Stimulated activated memory B cell treated with anti-CD40 and anti-IgM and Interleukin-4, amounts not matched to agents 10 μg/mL and 1 μg/mL and 100 μg/mL, for 72 hours (primary cell): ENCODE measurements at places on chromosomes 1 and 21.

DNA sequence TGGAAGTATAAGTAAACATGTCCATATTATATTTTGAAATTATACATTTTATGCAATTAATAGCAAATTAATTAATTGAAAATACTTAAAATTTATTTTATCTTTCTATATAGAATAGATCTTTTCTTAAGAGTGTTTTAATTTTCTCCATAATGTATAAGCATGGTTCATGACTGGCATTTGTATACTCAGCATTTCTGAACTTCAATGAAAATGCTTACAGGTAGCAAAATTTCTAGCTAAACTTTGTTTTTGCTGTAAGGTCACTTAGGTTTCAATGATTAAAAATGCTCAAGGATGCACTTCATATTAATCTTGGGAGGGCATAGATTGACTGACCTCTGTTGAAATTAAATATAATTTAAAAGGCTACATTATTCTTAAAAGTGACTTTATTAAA is 1108.1 kb downstream of the BRINP3 start:
- no peak for ATAC-seq

GRCh38 chr1:61322769-61323168 is 240.4 kb downstream of the NFIA start:
- no peak for ATAC-seq

GRCh38 chr1:96358057-96358456 is 363.5 kb upstream of the PTBP2 start:
- ATAC-seq: no peak

- no peak for ATAC-seq
Measured at GRCh38 chr21:42621819-42622177, 31.6 kb upstream of the PDE9A start.

- ATAC-seq: no peak
Measured at GRCh38 chr1:62590970-62591368, 6.4 kb upstream of the ANGPTL3 start.

DNA sequence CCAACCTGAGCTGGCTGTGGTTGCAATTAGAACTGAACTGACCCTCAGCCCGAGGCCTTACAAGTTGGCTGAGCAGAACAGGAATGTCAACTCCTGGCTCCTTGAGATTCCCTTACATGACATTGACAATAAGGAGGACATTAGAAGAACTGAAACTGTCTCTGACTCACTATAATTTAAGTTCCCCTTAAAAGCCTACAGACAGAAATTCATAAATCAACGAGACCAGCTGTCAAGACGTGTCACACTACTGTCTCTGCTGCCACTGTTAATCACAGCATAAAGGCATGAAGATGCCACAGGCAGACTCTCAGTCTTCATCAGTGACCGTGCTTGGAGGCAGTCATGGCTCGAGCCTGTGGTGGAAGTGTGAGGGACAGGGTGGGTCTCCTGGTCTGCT is 168.8 kb downstream of the GABPA start:
- peak; percentile 92 for ATAC-seq

DNA sequence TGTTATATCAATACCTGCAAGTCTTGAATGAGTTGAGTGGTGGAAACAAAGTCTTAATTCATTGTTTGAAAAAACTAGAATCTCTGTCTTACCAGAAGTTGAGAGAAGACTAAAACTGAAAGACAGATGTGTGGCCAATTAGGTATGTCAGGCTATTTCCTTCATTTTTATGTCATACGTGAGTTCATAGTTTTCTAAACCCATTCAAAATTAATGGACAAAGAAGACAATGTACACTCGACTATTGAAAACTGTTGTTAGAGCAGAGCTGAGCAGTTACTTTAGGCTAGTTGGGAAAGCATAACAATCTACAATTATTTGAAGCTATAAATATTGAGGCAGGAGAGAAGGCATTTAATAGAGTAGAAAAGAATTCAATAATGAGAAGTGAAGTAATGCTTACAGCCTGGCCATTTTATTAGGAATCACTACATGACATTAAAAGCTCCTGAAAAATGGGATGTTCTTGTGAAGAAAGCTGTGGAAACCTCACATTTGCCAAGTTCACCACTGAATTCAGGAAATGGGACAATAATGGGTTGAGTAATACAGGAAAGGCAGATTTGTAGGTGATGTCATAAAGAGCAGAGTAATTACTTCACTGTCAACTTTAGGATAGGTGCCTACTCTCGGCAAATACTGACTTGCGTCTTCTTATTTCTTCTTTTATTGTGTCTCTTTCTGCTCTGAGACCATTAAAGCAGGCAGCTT is 204.4 kb downstream of the PLA2G4A start:
- ATAC-seq: no peak

- ATAC-seq: no peak
Measured at GRCh38 chr1:119556423-119556822, 49.4 kb downstream of the HSD3B1 start.
